T-helper 22 cell (primary cell): ENCODE measurements at places on chromosomes 11 and 22.
A peak's percentile ranks its signal among the peaks of the same experiment; 100 is the strongest.

GRCh38 chr11:115384236-115384635, 120.0 kb downstream of the CADM1 start:
- DNase-seq: no peak

GRCh38 chr11:12893787-12894672, 115.1 kb upstream of the RASSF10 start:
- no peak for DNase-seq

DNA sequence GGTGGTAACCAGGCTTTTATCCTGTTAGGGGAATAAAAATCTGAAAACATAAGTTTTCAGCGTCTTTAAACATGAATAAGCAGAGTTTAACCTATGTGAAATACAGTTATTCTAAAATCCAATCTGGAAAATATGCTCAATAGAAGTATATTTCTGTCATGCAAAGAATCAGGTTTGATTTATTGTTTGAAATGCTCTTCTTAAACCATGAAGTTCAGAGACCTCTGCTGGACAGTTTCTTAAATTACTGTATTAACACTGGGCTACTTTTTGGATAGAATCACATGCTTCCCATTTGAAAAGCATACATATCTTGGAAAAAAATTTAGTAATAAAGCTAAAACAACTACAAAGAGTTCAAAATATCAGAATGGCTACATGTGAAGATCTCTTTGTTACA, 25.4 kb downstream of the APIP start:
- DNase-seq: no peak

GRCh38 chr11:27573024-27573423, 66.5 kb upstream of the LIN7C start:
- no peak for DNase-seq

DNA sequence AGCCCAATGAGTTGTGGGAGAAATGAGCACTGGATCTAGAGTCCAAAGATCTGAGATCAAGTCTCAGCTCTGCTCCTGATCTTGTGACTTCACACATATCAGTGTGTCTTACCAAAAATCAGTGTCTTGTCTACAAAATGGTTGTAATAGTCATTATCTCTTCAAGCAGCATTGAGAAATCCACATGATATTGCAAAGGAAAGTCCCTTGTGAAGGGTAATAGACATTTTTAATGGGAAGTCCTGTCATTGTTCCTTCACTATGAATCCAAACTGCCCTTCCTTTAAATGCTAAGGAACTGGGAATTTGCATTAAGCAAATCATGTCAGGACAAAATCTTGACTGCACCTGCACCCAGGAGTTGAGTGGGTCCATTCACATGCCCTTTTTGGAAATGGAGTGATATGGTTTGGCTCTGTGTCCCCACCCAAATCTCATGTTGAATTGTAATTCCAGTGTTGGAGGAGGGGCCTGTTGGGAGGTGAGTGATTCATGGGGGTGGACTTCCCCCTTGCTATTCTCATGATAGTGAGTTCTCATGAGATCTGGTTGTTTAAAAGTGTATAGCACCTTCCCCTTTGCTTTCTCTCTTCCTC, 51.1 kb downstream of the COMMD9 start:
- no peak for DNase-seq

- DNase-seq: no peak
These were observed 14.0 kb upstream of the LRRC32 start for GRCh38 chr11:76684516-76684915.

DNA sequence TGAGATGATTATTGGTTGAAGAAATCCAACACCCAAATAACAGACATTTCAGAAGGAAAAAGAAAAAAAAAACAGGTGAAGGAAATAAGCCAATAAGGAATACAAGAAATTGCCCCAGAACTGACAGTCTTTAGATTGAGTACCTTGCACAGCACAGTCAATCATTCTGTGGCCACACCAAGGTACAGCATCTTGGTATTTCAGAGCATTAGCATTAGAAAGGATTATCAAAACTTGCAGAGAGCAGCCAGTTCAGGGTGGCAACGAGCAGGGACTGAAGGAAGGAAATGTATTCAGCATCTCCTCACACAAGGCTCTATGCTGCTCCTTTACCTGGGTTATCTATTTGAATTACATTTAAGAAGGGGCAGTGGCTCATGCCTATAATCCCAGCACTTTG, 2.1 kb downstream of the ADA2 start:
- no peak for DNase-seq

- no peak for DNase-seq
These were observed 621 bp downstream of the SGSM1 start for GRCh38 chr22:24806663-24807001.

GRCh38 chr11:76704171-76704948, 33.8 kb upstream of the LRRC32 start:
- no peak for DNase-seq

DNA sequence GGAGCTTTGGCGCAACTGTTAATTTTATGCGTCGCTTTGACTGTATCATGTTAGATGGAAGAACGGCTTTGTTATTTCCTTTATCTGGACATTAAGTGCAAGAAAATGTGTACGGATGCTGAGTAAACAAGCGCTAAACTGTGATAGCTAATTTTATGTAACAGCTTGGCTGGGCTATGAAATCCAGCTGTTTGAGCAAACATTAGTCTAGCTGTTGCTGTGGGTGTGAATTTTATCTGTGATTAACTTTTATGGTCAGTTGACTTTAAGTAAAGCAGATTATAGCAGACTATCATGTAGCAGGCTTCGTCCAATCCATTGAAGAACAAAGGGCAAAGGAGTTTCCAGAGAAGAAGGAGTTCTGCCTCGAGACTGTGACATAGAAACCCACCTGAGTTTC, 14.0 kb downstream of the OR8A1 start:
- DNase-seq: no peak

GRCh38 chr11:106276126-106276525, 198.7 kb downstream of the AASDHPPT start:
- DNase-seq: no peak

GRCh38 chr22:27629908-27630673, 171.5 kb downstream of the MN1 start:
- no peak for DNase-seq

DNA sequence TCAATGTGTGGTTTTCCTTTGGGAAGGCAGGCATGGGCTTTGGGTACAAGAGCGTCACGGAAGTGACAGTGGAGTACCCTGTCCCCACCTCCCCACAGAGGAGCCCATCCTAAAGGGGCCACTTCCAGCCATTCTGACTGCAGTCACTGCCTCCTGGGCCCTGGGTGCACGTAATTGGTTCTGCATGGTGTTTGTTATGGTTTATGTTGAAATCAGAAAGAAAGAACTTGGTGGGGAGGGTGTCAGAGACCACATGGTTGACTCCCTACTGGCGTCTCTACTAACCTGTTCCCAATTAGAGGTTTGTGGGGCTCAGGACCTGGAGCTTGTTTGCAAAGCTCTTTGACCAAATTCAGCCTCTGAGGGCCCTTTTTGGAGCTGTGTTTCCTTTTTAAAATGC, 40.8 kb downstream of the RIBC2 start:
- DNase-seq: no peak

GRCh38 chr11:71207563-71207962, 44.8 kb downstream of the SHANK2 start:
- no peak for DNase-seq

DNA sequence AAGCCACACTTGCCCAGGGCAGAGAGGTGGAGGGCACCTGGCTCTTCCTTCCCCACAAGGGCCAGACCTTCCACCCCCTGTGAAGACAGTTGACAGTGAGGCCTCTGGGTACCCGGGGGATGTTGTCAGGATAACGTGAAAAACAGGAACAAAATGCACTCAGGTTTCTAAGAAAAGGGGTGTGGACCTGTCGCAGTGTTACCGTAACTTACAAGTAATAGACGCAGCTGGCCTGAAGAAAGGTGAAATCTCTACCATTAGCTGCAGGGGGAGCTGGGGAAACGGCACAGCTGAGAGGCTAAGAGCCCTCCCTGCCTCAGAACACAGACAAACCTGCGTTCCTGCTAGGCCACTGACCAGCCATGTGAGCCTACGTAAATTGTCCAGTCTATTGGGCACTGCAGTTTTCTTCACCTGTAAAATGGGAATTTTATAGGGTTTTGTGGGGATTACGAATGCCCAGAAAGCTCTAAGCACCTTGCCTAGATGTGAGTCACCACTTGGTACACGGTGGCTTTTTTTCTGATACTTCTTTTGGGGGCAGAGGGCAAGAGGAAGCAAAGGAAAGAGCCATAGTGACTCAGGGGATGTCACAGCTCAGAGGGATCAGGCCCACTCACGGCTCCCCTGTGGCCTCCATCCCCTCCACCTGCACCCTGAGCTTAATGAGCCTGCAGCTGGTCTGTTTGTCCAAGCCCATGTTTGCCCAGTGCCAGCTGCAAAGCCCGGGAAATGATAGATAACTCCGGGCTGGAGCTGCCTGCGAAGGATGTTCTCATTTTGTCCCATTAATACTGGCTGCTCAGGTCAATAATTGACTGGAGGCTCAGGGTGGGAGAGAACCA, 18.4 kb upstream of the CABP7 start:
- no peak for DNase-seq

- no peak for DNase-seq
These were observed 149.5 kb downstream of the COMMD9 start for GRCh38 chr11:36139767-36140166.

GRCh38 chr11:112195951-112196351, 20.6 kb downstream of the BCO2 start:
- no peak for DNase-seq

- DNase-seq: no peak
These were observed 115.8 kb upstream of the ARHGAP20 start for GRCh38 chr11:110828086-110828485.

DNA sequence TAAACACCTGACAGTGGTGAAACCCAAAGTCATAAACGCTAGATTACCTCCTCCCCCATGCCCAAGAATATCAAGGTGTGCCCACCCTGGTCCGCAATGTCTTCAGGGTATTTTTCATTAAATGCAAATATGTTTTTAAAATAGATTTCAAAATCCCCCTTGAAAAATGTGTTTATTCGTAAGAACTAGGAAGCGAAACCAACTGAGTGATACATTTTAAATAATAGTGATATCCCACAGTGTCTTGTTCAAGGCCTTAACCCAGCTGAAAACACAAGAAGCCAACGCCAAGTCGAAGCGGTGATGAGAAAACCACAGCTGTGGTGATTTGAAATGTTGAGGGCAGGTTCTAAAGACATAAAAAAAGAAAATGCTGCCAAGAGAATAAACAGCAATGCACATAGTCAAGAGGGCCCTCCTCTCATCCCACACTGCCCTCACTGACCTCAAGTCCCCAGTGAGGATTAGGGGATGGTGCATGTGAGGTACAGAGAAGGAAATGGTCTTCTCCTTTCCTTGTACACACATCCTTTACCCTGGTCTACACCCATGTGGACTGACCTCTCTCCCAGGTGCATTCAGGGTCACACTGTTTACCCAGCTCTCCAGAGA, 25.5 kb downstream of the KCNJ1 start:
- DNase-seq: no peak

DNA sequence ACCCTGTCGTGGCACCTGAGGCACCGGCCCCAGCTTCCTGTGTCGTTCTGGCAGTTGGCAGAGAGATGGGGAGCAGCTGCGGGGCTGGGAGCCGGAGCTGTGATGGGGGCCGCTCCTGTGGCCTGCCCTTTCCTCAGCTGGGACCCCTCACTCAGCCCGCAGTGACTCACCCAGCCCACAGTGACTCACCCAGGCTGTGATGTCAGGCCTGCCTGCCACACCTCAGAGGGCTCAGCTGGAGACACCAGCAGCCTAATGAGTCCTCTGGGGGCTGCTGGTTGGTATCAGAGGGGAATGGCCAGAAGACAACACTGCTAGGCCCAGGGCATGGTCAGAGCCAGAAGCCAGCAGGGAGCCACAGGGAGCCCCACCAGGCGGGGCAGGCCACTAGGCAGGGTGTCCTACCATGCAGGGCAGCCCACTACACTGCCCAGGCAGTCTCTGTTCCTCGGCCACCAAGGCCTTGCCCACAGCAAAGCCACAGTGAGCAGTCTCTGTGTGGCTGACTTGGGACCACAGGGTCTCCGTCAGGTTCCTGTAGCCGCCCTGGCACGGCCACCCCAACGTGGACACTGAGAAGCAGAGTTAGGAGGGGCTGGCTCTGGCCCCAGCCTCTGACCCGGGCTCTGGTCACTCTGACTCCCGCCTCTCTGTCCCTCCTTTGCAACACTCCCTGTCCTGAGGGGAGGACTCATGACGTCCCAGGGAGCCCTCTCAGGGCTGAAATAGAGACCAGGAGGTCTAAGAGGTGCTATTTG, 4.2 kb upstream of the FXYD2 start:
- peak; percentile 72 for DNase-seq

DNA sequence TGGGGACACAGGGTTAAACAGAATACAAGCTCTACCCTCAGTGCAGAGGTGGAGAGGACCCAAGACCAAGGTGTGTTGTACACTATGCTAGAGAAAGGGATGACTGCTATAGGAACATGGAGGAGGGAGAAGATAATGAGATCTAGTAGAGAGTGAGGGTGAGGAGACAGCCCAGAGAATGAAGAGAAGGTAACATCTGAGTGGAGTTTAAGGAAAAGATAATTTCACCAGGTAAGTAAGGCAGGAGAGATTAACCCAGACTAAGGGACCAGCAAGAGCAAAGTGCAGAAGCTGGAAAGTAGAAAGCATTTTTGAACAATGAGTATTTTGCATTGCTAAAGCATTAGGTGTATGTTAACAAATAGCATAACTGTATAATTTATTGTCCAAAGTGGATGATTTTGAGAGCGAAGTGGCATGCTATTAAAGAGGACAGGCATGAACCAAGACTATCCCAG, 128.8 kb downstream of the RASSF10 start:
- DNase-seq: no peak
